ENCODE measurements at places on chromosomes 16 and 17.

- DNase-seq: no peak
These were observed 62.6 kb upstream of the ENDOV start for GRCh38 chr17:80352216-80352895.

DNA sequence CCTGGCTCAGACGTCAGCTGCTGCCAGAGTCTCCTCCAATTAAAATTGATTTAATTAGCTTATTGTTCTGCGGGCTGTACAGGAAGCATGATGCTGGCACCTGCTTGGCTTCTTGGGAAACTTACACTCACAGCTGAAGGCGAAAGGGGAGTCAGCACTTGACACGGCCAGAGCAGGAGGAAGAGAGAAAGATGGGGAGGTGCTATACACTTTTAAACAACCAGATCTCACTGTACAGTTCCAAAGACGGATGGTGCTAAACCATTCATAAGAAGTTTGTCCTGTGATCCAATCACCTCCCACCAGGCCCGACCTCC, 1.4 kb upstream of the PRDM7 start:
- no peak for DNase-seq

GRCh38 chr16:72856797-72857196, 191.1 kb downstream of the ZFHX3 start:
- no peak for DNase-seq

- DNase-seq: no peak
These were observed 71.7 kb downstream of the GRIN2A start for GRCh38 chr16:10110552-10110951.

- no peak for DNase-seq
These were observed 154.7 kb upstream of the CACNG3 start for GRCh38 chr16:24101431-24101830.

DNA sequence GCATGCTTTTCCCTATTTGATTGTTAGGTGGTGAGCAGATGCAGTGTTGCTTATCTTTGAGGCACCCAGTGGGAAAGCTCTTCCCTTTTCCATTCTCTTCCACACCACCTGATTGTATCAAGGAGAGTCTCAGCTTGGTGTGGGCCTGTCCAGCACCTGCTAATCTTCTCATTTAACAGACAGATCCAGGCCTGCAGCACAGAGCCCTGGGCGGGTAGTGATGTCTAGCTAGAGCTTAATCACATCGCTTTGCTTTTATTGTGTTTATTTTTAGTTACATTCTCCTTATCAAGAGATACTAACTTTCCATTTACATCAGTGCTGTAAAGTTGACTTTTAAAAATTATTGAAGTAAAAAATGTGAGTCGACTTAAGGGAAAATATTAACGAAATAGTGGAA, 24.2 kb downstream of the FOXL1 start:
- no peak for DNase-seq

DNA sequence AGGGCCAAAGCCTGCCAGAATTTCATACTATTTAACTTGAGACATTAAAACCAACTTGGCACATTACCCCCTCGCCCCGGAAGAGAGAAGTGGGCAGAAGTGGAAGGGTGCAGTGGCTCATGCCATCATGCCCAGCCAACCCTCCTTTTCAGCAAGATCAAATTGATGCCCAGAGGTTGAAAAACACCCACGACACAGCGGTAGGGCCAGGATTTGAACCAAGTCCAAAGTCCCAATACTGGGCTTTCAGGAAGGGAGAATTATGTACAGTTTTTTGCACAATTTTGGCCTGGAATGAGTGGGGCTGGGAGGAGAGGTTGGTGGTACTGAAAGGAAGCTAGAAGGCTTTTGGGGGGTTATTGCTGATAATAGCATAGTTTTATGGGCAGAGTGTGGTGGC, 11.0 kb downstream of the PDP2 start:
- DNase-seq: no peak

- no peak for DNase-seq
These were observed 5.1 kb upstream of the C1QTNF8 start for GRCh38 chr16:1101133-1101532.

All from caudate nucleus (tissue), 63 donors.